ENCODE measurements at places on chromosomes 11 and 22.

- no peak for DNase-seq
These were observed 1097.6 kb downstream of the TBC1D22A start for GRCh38 chr22:47859881-47860525.

GRCh38 chr11:28463826-28464225, 355.6 kb downstream of the METTL15 start:
- DNase-seq: no peak

DNA sequence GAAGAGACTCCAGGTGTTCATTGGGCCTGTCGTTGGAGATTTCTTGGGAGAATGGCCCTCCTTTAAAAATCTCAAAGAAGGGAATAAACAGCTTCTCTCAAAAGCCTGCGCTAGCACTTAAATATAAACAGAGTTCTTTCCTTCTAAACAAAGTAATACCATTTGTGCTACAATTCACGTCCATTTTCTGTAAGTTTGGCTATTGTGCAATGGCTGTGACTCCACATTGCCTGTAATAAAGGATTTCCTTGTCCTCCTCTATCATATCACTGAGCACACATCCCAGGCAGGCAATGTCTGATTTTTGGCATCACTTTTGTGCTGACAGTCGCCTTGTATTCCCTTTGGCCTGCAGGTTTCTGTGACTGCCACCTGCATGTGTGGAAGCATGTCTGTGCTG, 4.9 kb upstream of the ADAMTS8 start:
- no peak for DNase-seq

DNA sequence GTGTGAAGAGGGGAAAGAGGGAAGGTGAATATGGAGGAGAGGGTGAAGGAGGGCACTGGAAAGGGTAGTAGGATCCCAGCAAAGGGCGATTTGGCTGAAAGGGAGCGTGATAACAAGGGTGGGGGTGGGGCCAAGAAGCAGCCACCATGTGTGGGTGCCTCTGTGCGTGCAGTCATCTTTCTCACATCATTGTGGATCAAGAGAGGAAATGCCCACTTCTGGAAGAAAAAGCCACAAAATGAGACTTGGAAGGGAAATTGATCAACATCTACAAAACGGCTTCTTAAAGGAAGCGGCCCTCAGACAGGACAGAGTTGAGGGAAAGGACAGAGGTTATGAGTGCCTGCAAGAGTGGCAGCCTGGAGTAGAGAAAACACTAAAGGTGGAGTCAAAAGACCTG, 1.2 kb upstream of the CXCR5 start:
- no peak for DNase-seq

GRCh38 chr22:30572840-30573593, 1.4 kb downstream of the GAL3ST1 start:
- DNase-seq: no peak

Measured in body of pancreas (tissue), 4 donors.